ENCODE measurements at places on chromosomes 7 and 10. TPM values are rescaled to one million over a fixed set of nuclear protein-coding genes. Genes with fewer than 3 reads are reported as not detected.

DNA sequence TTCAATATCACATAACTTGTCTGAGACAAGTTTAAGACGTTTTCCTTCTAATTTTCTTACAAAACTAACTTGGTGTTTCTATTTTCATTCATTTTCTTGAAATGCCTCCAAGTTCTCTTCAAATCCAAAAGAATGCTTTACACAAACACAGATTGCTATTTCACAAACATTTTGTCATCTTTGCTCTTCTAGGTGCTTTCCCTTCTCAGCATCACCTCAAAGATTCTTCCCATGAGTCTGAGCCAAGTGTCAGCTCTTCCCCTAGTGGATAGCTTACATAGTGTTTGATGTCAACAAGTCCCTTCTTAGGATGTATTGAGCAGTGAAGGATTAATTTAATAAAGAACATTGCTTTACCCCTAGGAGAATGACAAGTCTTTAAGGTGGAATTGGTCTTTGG, 38.1 kb upstream of the SEMA3A start:
- no peak for DNase-seq

DNA sequence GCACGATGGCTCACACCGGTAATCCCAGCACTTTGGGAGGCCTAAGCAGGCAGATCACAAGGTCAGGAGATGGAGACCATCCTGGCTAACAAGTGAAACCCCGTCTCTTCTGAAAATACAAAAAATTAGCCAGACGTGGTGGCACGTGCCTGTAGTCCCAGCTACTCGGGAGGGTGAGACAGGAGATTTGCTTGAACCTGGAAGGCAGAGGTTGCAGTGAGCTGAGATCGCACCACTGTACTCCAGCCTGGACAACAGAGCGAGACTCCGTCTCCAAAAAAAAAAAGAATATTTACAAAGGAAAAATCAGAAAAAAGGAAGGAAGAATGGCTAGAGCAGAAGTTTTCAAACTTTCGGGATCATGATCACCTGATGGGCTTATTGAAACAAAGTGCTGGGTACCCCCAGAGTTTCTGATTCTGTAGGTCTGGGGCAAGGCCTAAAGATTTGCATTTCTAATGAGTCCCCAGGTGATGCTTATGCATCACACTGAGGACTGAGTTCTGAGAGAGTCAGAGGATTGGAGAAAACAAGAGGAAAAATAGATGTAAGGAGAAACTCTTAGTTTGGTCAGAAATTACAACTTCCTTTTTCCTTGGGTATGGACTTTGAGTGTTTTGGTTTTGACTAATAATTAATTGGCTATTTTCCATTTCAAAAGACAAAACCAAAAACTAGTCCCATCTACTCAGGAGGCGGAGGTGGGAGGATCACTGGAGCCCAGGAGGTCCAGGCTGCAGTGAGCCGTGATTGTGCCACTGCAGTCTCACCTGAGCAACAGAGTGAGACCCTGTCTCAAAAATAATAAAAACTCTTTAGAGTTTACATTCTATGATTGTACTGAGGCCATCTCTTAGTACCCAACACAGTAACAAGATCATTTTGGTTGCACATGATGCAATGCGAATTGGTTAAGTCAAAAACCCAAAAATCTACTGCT, 14.4 kb downstream of the MARCHF5 start:
- DNase-seq = no peak

DNA sequence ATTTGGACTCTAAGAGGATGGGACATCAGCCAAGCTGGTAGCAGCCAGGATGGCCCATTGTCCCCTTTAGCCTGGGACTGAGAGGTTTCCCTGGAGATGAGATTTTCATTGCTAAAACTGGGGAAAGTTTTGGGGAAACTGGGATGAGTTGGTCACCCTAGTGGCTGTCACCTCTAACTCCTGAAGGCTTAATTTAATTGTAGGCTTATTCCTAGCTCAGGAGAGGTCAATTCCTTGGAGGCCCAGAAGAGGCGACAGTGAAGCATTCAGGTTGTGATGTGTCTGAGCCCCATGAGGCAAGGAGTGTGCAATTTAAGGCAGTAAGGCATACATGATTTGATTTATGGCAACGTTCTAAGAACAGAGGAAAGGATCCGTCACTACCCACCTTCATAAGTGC, 24.9 kb upstream of the JAZF1 start:
- no peak for DNase-seq

- DNase-seq = no peak
These were observed 290.7 kb downstream of the HDAC9 start for GRCh38 chr7:18786196-18786727.

KLHL7 gene
- 20.2 TPM for total RNA-seq

CLDN4 gene
- 0.32 TPM for total RNA-seq
